B cell (primary cell): ENCODE measurements at places on chromosomes 13 and 19. TPM values are rescaled to one million over a fixed set of nuclear protein-coding genes. Genes with fewer than 3 reads are reported as not detected.

TJP3 gene
- polyA plus RNA-seq, result 1.9 and 2.1 TPM in 2 replicates

CLEC11A gene
- 1.6 and 2.8 TPM in 2 replicates for polyA plus RNA-seq

DNA sequence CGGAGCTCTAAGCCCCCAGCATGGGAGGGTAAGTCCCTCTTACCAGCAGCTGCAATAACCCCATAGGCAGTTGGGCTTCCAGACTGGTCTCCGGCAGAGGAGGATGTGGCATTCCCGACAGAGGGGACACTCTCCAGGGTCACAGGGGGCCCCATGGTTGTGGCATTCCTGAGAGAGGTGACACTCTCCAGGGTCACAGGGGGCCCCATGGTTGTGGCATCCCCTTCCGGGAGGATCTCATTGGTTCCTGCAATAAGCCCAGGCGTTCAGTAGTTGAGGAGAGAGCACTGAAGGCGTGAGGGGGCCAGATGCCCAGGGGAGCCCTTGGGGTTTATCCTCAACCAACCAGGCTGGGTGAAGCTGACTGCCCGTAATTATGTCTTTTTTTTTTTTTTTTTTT, 5.4 kb downstream of the CD320 start:
- DNase-seq, result no peak

DNA sequence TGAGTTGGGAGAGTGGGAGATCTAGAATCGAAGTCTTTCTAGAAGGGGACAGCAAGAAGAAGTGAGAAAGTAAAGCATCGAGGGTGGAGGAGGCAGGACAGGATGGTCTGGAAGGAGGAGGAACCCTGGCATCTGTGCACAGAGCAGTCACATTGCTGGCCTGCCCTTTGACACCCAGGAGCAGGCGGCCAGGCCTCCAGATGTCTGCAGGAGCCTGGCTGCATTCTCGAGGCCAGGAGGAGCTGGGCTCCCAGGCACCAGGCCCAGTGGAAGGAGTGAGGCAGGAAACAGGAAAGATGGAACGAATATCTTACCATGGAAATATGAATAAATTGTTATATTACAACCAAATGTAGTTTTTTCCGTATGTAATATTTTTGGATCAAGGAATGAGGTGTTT, 27.7 kb upstream of the ARGLU1 start:
- DNase-seq, result no peak

- DNase-seq, result no peak
Observed at GRCh38 chr19:49878744-49879070, 1.2 kb downstream of the TBC1D17 start.

DNA sequence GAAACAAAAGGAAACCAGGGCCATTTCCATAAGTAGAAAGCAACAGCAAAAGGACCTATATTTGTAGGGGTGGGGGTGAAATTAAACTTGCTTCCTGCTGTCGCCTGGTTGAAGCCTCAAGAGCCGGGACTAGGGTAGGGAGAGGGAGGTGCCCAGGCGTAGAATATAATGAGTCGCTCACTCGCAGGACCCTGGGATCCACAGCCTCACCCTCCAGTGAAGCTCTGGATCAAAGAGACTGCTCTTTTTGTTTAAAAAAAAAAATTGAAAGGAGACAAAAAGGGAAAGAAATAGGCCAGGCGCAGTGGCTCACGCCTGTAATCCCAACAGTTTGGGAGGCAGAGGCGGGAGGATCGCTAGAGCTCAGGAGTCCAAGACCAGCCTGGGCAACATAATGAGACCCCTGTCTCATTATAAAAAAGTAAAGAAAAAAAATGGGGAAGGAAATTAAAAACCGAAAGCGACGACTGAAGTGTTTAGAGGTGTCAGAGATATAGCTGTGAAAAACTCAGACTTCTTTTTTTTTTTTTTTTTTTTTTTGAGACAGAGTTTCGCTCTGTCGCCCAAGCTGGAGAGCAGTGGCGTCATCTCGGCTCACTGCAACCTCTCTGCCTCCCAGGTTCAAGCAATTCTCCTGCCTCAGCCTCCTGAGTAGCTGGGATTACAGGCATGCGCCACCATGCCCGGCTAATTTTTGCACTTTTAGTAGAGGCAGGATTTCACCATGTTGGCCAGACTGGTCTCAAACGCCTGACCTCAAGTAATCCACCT, 10.9 kb upstream of the ADGRE5 start:
- DNase-seq, result peak; percentile 87

- DNase-seq, result no peak
Observed at GRCh38 chr19:38544569-38545315, 73.0 kb downstream of the MAP4K1 start.

GRCh38 chr19:21210037-21210621, 68.3 kb downstream of the ZNF431 start:
- DNase-seq, result no peak
